ENCODE measurements at places on chromosomes 5 and 9.

DNA sequence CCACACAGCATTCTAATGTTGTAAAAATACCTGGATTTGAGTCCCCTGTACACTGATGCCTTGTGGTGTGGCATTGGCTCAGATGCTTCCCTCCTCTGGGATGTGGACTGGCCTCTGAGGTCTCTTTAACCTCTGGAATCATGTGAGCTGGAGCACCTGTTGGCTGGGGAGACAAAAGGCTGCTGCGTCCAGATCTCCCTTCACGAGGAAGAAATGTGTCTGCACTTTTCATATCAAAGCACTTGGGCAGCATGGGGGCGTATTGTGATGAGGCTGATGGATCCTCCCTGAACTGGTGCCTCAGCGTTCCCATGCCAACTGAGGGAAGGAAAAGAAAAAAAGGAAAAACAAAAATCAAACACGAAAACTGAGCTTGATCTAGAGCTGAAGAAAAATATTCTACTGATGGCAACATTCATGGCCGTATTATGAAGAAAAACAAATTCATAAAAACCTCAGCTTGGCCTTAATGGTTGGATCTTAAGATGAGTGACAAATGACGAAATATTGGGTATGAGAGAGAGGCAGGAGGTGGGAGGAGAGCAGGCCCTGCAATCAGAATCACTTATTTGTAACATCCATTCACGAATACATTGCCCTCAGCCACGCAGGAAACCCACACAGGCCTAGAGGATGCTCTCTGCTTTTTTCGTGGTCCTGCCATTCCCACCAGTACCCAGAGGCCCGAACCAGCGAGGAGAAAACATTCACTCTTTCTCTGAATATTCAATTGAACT is 26.2 kb downstream of the GRIA1 start:
- no peak for DNase-seq

DNA sequence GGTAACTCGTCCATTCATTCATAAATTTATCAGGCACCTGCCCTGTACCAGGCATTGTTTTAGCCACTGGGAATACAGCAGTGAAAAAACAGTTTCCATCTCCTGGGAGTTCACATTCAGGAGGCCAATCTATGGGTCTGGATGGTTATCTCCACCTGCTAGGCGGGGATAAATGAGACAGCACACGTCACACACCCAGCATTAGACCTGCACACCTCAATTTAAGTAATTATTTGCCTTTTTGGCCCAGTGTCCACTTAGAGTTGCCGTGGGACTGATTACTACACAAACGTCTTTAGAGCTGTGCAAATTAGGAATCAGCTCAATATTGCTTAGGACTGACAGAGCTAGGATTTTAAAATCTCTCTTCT is 46.1 kb downstream of the STK10 start:
- no peak for DNase-seq

GRCh38 chr5:61330341-61330844 is 1.7 kb upstream of the ZSWIM6 start:
- DNase-seq: peak; percentile 63

GRCh38 chr5:138978581-138978980 is 103.4 kb upstream of the LRRTM2 start:
- DNase-seq: no peak

DNA sequence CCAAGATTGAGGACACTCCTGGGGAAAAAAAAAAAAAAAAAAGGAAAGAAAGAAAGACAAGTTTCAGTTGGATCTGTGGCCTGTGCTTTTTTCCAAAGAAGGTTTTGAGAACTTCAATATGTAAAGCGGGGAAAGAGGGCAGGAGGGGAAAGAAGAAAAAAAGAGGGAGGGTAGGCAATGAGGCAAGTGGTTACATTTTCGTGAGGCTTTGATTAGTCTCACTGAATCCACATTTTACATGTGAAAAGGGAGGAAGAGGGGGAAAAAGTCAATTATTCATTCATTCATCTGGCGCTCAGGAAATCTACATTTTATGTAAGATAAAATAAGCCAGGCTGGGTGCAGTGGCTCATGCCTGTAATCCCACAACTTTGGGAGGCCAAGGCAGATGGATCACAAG is 315.2 kb upstream of the PAPPA start:
- DNase-seq: no peak

DNA sequence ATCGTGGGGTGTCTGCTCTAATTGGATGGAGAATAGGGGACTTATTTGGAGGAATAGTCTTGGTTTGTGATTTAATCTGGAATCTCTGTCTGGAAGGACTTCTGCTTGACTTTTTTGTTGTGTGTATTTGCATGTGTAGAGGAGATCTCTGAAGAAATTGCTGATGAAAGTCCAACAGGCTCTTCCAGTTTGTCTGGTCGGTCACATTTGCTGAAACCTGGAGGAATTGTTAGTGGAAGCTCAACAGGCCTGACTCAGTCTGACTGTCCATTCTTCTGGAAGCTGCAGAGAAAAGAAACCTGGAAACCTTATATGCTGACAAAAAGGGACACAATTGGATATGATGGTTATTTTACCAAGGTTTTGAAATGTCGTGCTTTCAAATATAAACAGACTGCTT is 33.4 kb upstream of the TENT2 start:
- no peak for DNase-seq

- no peak for DNase-seq
These were observed 224.7 kb upstream of the GRAMD2B start for GRCh38 chr5:126198531-126198930.

DNA sequence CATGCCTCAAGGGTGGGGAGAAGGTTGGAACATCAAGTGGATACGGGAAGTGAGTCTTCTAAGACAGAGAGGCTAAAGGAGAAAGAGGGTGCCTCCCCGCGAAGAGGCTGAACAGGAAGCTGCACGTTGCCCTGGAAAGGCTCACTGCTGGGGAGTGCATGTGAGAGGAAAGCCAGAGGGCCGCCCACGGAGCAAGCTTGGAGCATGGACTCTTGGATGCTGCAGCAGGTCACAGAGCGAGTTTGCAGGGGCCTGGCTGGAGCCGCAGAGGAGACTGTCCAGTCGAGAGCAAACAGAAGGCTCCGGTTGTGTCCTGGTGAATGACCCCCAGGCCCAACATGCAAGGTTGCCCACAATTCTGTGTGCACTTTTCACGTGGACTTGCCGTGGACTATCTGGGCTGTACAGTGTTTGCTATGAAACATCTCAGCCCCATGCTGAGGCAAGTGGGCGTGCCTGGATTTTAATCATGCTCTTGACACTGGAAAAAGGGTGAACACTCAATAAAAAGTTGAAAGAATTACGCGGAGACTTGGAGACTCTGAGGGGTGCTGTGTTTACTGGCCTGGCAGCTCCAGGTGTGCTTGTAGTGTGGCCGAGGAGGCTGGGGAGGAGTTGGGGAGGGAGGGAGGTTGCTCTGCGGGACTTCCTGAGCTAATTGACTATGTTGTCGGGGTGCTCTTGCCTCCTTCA is 54.5 kb upstream of the GARNL3 start:
- DNase-seq: no peak

DNA sequence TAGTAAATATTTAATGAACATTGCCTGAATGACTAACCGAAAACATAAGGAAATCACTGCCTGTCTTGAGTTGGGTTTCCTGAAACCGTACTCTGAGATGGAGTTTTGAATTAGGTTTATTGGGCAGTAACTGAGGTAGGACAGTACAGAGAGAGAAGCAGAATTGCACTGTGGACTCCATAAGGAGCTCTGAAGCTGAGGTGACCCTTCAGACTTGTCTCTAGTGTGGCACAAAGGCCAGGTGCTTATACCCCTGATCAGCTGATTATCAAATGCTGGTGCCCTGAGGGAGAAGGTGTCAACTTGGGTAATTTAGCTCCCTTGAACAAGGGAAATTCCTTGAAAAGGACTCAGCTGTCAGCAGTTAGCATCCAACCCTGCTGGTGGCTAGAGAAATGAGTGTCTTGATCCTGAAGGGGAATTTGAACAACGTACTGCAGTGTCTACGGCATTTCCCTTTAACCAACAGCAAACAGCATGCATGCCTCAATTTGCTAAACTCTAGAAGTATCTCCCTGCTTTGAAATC is 135.0 kb upstream of the SMARCA2 start:
- DNase-seq: no peak

GRCh38 chr5:72523960-72524582 is 16.9 kb upstream of the ZNF366 start:
- peak; percentile 34 for DNase-seq

DNA sequence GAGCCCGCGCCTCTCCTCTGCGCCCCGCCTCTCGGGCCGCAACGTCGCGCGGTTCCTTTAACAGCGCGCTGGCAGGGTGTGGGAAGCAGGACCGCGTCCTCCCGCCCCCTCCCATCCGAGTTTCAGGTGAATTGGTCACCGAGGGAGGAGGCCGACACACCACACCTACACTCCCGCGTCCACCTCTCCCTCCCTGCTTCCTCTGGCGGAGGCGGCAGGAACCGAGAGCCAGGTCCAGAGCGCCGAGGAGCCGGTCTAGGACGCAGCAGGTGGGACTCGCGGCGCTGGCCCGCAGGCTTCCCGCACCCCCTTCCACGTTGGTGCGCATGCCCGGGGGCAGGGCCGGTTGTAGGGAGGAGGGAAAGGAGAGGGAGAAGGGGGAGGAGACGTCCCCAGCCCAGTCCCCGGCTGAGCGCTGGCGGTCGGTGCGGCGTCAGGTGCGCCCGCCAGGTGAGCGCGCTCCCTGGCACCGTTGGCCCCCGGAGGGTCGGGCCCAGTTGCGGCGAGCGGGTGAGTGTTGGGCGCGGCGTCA is at the start of gene OCLN:
Gene OCLN (plus strand): TSS at position 400 of the 532 bp plus-strand sequence. CDS start 11,455 bp downstream, outside the sequence.
- DNase-seq: peak; percentile 79

GRCh38 chr5:132363431-132364112 is 5.9 kb upstream of the SLC22A5 start:
- no peak for DNase-seq

DNA sequence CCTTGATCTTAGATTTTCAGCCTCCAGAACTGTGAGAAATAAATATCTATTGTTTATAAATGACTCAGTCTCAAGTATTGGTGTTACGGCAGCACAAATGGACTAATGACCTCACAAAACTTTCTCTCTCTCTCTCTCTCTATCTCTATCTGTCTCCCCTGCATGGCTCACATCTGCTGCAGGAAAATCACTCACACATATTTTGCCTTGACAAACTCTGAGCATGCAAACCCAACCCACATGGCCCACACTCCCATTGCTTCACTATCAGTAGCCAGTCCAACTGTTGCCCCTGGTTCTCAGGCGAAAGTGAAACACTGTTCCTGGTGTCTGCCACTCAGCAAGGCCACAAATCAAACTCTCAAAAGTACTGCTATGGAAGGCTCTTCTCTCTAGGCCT is 66.4 kb upstream of the PIK3R1 start:
- no peak for DNase-seq

DNA sequence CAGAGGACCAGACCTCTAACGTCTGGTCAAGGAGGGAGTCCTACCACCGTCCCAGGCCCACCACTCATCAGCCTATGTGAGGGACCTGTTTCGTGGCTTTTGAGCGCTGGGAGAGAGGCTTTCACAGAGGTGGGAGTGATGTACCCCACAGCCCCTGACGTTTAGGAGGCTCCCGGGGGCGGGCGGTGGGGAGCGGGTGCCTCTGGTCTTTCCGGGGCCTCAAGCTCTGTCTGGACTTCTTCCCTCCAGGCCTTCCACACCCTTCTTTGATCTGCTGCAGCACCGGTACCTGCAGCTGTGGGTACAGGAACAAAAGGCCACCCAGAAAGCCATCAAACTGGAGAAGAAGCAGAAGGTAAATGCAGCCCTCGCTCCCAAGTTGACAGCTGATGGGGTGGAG is 45.1 kb upstream of the BARHL1 start:
- no peak for DNase-seq

GRCh38 chr5:72018143-72018803 is 89.0 kb upstream of the MAP1B start:
- DNase-seq: no peak

DNA sequence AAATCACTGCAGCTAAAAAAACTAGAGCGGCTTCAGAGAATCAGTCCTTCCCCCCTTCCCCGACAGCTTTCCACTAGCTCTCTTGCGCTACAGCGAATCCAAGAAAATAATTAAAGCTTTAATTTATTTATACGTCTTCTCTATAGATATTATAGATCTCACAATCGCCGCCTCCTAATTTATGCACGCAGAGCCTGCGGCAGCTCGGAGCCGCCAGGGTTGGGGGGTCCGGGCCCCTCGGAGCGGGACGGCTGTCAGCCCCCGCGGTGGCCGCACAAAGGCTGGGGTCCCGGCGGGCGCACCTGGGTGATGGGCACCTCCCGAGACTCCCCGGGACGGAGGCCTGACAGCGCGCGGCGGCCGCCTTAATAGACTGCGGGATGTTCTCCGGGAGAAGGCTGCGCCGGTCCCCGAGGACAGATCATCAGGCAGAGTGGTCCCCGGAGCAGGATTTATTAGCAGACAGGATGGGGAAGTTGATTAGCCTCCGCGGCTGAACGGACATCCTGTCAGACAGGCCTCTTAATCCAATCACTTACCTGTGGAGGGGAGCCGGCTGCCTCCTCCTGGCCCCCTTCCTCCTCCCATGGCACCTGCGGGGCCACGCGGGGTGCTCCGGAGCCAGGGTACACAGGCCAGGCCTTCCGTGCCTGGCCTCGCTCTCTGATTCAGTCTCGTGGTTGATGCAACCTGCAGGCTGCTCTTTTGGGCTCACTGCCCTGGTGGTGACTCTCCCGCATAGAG is 166.8 kb downstream of the MELK start:
- DNase-seq: no peak

DNA sequence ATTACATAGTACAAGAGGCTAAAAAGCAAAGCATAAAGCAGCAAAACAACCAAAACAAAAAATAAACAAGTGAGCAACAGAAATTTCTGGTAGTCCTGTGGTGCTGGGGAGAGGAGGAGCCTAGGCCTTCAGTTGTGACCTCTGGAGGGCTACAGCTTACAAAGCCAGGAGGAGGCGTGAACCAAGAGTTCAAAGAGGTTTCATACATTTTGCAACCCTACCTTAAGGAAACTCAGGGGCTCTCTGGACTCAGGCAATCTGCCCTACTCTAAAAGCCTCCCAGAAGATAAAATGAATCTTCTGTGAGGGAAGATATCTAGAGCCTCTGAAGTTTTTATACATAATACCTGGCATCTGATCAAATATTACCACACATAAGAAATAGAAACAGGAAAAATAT is 187.4 kb downstream of the AGTPBP1 start:
- no peak for DNase-seq

DNA sequence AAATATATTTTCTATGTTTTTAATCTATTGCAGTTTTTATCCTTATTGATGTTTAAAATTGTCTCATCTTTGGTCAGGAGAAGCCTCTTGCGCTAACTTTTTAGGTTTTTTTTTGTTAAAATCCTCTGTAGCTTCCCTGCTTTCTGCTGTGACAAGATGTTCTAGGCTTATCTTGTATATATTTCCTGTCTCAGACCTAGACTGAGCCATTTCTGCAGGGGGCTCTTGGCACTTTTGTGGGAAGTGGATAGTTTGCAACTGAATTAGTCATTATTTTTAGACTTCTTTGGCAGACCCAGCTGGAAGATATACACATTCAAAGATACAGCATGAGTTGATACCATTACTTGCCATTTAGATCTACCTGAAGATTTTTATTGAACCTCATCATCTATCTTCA is 28.8 kb downstream of the TCERG1 start:
- DNase-seq: no peak

- no peak for DNase-seq
These were observed 6.1 kb downstream of the NDFIP1 start for GRCh38 chr5:142114687-142115086.

- DNase-seq: no peak
These were observed 1082.5 kb upstream of the WWC1 start for GRCh38 chr5:167208911-167209310.
